ENCODE measurements at places on chromosomes 16 and 17.

DNA sequence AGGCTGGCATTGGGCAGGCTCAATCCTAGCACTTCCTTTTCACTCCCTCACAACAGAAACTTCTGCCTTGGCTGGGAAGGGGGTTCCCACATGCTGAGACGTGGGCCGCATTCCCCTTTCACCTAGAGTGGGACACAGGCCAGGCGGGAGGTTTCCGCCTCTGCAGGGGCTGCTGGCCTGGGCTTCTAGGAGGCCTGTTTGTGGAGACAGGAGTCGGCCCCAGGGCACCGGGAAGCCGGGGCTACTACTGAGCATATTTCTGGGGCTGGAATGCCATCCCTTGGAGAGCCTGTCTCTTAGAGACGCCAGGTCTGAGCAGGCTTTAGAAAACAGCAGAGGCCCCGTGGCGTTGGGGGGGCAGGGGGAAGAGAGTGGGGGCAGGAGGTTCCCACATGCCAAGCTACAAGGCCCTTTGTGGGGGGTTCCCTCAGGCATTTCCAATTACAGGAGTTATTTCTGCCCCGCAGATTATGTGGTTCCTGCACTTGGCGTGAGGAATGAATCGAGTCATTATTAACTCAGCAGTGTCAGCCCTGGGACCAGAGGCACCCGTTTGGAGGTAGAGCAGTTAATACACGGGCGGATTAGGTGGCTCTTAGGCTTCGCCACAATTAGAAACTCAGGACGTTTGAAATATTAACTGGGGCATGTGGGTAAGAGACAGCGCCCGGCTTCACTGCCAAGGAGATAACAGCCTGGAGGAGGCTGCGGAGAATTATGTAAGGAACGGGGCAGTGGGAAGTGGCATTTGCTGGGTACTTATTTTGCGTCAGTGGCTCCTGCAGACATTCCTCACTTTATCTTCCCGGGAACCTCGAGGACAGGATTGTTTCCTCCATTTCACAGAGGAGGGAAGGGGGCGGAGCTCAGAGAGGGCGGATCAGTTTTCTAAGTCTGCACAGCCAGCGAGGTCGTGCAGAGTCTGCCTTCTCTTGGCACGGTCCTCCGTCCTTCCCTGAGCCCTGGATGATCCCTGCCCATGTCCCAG, 162.5 kb downstream of the MAF start:
- no peak for DNase-seq

DNA sequence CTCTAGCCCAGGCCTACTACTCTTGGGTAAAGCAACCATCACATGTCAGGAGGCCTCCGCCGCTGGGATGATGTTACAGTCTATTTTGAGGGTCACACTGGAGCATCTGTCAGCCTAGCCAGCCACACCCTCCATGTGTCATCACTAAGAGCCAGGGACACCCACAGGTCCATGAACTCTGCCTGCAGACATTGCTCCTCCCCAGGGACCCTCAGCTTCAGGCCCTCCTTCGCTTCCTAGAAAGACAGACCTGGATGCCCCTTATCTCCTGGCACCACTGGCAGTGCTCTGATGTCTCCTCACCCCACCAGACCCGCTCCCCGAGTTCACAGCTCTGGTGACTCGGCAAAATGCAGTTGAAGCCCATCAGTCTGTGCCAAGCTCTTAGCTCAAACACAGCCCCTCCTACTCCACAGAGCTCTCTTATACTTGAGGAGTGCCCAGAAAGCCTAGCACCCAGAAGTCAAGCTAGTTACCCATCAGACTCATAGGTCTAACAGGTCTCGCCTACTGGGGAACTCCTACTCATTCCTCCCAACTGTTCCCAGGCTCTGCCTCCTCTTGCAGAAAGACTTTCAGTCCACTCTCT, 5.9 kb downstream of the RANBP10 start:
- no peak for DNase-seq

DNA sequence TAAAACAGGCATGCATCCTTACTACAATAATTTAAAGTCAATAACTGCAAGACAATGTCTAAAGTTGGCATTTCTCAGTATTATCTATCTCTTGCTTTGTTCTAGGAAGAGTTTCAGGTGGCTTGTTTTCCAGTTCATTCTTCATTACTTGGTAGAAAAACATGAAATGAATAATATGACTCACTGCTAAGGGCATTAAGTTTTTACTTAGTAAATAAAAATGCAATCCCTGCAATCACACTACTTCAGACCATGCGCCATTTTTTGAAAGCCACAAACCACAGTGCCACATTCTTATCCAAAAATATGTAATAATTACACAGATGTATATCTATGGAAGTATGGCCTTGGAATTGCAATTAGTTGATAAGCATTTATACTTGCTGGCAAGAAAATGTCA, 55.4 kb downstream of the CREBBP start:
- DNase-seq, result no peak

GRCh38 chr16:81279392-81279791, 35.4 kb upstream of the GAN start:
- DNase-seq, result no peak

- no peak for DNase-seq
Observed at GRCh38 chr17:323181-323580, 29.4 kb downstream of the RPH3AL start.

GRCh38 chr17:74796866-74797265, 20.7 kb upstream of the NAT9 start:
- DNase-seq, result no peak

DNA sequence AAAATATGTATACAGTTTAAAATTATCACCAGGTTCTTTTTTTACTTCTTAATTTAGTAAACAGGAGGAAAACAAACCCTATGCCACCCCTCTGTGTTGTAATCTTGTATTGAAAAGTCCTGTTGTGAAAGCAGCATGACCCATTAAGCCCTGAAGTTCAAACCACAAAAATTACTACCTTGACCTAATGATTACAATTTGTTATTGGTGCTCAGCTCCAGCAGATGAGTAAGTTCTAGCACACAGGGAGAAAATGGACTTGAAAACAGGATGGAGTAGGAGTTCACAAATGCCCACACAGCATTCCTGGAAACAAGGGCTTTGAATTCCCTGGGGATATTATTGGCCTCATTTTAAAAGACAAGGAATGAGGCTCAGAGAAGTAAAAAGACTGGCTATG, 505.8 kb upstream of the ERCC4 start:
- no peak for DNase-seq

Measured in HCT116 (cell line).